A375 (cell line): ENCODE measurements at places on chromosomes 1 and 21. TPM values are rescaled to one million over a fixed set of nuclear protein-coding genes. Genes with fewer than 3 reads are reported as not detected.

Gene TIAM1
- total RNA-seq = 19.2 and 21.6 TPM in 2 replicates

Gene ZNF644
- total RNA-seq = 33.7 and 36.0 TPM in 2 replicates

Gene SPRR2A
- total RNA-seq = not detected in 2 replicates

Gene TSPAN2
- total RNA-seq = 0.15 and 0.42 TPM in 2 replicates

Gene SPOCD1
- total RNA-seq = 9.9 and 10.8 TPM in 2 replicates

Gene VSIG8
- total RNA-seq = not detected in 2 replicates

Gene GCSAML
- total RNA-seq = not detected in 2 replicates

Gene CATSPER4
- not detected in 2 replicates for total RNA-seq

Gene ATAD3B
- 52.9 and 59.0 TPM in 2 replicates for total RNA-seq

Gene PAX7
- total RNA-seq = not detected in 2 replicates

Gene FALEC
- 2.6 TPM in 1 of 2 replicates, not detected in the other for total RNA-seq
